ENCODE measurements at places on chromosomes 7 and 10.

DNA sequence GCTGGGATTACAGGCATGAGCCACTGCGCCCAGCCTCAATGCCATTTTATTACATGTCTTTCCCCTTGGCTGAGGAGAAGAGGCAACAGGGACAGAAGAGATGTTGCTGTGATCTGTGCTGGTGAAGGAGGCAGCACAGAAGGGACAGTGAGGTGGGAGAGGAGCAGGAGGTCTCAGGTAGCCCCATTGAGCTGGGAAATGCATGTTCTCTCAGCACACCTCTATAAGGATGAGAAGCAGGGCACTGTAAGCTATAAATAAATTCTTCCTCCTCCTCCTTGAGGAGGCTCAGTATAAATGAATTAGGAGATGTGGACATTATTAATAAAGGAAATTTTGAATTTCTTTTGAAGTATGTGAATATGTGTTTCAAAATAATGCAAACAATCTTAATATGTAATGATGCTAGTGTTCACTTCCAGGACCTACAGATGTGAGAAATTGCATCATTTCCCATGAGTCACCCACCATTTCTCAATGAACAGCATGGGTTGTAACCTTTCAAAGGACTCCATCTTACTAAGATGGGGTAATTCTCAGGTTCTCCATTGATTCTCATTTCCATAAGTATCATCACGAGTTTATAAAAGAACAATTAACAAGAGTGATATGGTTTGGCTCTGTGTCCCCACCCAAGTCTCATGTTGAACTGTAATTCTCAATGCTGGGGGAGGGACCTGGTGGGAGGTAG is 88.9 kb upstream of the ODAD2 start:
- DNase-seq = no peak

GRCh38 chr7:37448011-37448635 is 541 bp downstream of the ELMO1 start:
- no peak for DNase-seq

GRCh38 chr10:68578974-68579373 is 18.8 kb downstream of the TET1 start:
- DNase-seq = no peak

DNA sequence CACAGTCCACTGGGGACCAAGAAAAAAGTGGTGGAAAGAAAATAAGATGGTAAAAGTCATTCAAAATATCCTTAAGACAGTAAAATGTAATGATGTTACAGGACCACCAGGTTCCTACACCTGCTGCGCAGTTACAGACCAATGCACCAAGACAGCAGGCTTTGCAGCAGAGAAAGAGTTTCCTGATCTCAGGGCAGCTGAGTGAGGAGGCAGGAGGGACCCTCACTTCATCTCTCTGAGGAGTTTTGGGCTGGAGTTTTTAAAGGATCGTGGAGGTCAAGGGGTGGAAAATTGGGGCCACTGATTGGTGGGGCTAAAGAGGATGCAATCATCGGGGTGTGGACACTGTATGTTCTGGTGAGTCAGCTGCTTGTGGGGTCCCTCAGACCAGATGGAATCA is 100.0 kb downstream of the BMS1 start:
- DNase-seq = no peak

GRCh38 chr10:52216852-52217251 is 97.2 kb upstream of the DKK1 start:
- no peak for DNase-seq

DNA sequence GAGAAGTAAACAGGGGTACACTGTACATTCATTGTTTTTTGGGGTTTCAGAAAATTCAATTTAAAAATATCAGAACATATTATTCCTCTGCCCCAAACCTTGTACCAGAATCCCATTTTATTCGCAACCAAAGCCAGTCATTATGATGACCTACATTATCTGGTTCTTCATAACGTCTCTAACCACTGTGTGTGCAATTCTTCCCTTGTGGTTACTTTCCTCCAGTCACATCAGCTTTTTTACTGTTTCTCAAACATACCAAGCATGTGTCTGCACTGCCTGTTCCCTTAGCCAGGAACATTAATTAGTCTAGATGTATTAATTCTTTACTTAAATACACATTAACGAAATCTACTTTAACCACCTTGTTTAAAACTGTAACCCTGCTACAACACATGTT is 64.8 kb downstream of the THSD7A start:
- DNase-seq = no peak

- no peak for DNase-seq
Measured at GRCh38 chr10:108323274-108323798, 1158.8 kb upstream of the SORCS1 start.

DNA sequence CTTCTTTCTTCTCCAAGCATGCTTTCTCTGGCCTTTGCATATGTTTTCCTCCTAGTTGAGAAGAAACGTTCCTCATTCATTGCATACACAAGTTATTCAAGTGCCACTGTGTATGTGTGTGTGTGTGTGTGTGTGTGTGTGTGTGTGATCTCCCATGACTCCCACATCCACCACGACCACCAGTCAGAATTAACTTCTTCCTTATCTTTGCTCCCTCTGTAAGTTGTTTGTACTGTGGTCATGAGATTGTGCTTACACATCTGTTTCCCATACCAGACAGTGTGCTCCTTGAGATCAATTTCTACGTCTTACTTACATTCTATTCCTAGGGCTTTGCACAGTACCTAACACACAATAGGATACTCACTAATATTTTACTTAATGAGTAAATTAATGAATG is 22.4 kb upstream of the FAM13C start:
- no peak for DNase-seq

DNA sequence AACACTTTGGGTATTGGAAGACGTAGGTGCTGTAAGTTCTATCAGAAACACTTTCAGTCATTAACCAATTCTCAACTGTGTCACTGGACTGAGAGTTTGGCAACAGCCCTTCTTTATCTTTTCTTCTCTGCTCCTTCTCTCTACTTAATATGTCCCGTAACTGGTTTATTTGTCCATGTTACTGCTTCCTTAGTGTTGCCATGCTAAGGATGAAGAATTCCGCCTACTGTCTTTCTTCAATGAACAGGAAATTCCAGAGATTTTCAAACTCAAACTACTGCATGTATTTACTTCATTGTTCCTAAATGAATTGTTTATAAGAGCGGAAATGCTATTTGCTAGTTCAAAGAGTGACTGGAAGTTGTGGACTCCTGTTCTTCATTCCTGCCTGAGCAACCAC is 143.7 kb downstream of the TAX1BP1 start:
- no peak for DNase-seq

DNA sequence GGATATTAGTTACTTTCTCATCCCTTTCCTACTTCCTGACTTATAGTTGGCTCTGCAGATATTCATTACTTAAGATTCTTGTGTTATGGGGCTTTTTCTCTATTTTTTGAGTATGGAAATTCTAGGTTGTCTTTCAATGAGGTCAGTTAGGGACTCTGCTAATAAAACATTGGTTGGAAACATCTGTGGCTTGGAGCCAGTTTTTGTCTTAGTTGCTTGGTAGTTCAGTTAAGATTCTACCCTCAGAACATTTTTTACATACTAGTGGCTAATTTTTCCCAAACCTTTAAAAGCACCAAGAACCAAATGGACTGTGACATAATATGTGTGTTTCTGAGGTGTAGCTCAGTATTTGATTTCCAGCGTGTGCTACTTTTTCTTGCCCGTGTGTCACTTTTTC is 305.6 kb upstream of the FZD1 start:
- no peak for DNase-seq

GRCh38 chr10:122213766-122214165 is 57.3 kb upstream of the BTBD16 start:
- DNase-seq = no peak

GRCh38 chr7:31047313-31048146 is 4.6 kb upstream of the ADCYAP1R1 start:
- no peak for DNase-seq

- DNase-seq = no peak
Measured at GRCh38 chr10:110378006-110378405, 73.3 kb upstream of the SMNDC1 start.

DNA sequence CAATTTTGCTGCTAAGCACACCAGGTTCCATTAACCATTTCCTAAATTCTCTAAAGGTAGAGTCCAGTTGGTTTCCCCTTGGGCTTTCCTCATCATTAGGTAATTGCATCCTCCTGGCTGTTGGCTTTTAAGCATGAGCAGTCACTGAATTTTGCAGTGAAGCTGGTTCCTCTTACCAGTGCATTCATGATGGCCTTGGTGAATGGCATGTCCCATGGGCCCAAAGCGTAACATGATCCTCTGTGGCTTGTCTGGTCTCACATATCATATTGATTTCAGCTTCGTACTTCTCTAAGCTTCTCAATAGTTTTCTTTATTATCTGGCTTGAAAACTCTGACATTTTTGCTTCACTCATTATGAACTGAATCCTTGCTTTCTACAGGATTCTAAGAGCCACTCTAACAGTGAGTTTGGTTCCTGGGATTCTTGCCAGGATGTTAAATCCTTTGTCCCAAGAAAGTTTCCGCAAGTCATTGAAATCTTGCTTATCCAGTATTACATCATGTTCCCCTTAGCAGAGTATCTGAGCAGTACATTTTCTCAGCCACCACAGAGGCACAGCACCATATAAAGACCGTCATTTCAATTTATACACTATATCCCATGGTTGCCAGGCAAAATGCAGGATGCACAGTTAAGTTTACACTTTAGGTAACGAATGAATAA is 134.2 kb downstream of the PTN start:
- no peak for DNase-seq

DNA sequence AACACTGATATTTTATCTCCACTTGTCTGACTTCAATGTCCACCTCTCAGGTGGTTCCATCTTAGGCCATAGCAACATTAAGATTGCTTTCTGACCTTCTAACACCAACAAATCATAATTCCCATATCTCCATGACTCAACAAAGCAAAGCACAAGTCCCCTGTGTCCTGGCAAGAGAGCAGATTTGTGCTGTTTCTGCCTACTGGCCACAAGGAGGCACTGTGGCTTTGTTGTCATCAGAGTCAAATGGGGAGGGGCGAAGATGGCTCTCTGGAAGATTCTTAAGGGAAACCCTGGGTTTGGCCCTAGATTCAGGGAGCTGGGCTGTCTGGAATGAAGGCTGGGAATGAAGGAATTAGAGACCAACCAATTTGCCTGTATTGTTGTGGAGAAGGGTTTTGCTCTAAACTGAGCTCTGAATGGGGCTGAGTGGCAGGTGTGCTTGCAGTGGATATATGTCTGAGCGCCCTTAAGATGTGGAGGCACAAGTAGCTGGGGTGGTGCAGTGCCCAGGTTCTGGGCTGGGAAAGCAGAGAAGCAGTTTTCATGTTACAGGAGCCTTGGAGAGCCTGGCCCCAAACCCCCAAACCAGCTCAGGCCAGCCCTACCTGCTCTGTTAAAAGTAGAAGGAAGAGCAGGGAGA is 154.8 kb upstream of the PRSS58 start:
- DNase-seq = no peak

GRCh38 chr10:35580423-35580770 is 24.7 kb upstream of the GJD4 start:
- no peak for DNase-seq

DNA sequence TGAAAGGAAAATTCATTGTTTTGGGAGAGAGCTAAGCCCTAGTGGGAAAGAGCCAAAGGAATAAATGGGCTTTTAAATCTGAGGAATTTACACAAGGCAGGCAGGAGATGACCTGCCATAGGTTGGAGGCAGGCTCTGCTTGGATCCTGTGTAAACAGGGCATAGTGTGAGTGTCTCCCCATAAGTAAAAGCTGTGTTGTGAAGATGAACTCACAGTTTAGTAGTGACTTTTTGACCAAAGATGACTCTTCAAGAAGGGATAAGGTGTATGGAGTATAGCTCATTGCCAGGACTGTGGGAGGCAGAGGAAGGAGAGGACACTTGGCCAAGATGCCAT is 63.2 kb downstream of the KAT6B start:
- DNase-seq = no peak

DNA sequence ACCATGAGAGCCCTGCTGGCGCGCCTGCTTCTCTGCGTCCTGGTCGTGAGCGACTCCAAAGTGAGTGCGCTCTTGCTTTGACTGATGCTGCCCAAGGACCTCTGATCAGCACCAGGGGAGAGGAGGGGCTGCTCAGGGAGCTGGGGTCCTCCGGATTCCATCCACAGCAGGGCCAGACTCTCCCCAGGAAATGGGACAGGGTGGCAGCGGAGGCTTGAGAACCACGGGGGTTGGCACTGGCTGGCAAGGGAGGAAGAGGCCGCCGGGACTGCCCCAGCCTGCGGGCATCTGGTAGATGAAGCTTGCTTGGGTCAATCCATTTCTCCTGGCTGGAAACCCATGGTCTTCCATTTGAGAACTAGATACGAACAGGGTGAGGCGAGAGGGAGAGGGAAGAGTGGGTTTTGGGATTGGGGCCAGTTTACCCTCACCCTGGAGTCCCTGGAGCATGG is 647 bp downstream of the PLAU start:
- no peak for DNase-seq

DNA sequence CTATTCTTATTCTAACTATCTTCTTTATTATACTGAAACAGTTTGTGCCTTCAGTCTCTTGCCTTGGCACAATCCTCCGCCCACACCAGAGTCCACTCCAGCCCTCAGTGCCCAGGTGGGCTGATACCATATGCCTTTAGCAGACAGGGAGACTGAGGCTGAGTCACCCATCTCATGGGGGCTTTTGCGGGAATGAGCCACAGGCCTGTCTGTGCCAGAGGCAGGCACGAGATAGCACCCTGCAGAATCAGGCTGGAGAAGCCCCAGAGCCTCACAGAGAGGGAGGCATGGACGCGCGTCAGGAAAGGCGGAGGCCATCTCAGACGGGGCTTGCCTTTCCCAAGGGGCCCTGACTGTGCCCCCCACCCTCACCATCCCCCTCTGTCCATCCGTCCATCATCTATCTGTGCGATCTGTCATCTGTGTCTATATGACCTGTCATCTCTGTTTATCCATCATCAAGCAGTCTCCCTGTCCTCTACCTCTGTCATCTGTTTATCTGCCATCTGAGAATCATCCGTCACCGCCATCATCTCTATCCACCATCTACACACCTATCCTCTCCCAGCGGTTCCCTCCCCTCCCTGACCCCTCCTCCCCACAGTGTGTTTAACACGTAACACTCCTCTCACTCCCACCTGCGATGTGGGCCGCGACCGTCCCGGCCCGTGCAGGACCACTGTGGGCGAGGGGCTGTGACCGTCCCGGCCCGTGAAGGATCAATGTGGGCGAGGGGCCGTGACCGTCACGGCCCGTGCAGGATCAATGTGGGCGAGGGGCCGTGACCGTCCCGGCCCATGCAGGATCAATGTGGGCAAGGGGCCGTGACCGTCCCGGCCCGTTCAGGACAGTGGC is 7.3 kb upstream of the ADAP1 start:
- no peak for DNase-seq

DNA sequence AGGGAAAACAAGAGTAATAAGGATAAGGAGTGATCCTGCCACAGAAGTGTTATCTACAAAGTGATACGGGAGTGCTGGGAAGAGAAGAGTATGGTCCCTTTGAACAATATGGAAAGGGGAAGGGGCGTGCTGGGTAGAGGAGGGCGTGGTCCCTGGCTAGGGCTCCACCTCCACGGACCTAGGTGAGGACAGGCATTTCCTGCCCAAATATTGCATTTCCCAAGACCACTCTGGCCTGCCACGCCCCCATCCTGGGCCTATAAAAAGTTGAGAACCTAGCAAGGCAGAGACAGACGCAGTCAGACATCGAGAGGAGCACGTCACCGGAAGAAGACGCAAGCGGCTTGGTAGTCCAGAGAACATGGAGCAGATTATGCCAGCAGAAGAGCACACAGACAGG is 22.8 kb downstream of the VSTM4 start:
- DNase-seq = no peak

- DNase-seq = no peak
Measured at GRCh38 chr7:51198654-51199053, 118.0 kb downstream of the COBL start.

Measured in activated B cell treated with CpG ODN at 0.5 μM for 24 hours (primary cell).